ENCODE measurements at places on chromosomes 13 and 19.

DNA sequence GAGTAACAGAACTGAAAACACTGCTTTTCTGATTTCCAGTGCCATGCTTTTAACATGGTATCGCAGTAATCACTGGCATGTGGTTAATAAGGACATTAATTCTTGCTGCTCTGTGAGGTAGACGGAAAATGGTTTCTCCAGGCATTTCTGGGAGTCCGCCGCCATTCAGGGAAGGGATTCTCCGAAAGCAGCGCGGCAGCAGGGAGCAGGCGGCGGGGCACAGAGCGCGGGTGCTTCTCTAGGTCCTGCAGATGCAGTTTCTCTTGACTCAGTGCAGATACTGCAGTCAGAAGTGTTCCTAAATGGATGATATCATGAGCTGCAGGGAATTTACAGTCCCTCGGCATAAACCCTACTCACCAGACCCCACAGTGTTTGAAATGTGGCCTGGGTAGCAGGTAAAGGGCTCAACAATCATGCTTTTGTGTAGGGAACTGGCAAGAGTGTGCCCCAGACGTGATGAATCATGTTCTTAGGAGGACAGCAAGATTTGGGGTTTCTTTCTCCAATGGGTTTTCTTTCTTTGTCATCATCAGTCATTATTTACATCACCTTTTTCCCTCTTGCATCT, 338.6 kb upstream of the ARGLU1 start:
- no peak for DNase-seq

- peak; percentile 11 for DNase-seq
These were observed 962.3 kb downstream of the EFNB2 start for GRCh38 chr13:105573136-105573535.

GRCh38 chr13:54636231-54636630, 1607.6 kb downstream of the OLFM4 start:
- DNase-seq: no peak

DNA sequence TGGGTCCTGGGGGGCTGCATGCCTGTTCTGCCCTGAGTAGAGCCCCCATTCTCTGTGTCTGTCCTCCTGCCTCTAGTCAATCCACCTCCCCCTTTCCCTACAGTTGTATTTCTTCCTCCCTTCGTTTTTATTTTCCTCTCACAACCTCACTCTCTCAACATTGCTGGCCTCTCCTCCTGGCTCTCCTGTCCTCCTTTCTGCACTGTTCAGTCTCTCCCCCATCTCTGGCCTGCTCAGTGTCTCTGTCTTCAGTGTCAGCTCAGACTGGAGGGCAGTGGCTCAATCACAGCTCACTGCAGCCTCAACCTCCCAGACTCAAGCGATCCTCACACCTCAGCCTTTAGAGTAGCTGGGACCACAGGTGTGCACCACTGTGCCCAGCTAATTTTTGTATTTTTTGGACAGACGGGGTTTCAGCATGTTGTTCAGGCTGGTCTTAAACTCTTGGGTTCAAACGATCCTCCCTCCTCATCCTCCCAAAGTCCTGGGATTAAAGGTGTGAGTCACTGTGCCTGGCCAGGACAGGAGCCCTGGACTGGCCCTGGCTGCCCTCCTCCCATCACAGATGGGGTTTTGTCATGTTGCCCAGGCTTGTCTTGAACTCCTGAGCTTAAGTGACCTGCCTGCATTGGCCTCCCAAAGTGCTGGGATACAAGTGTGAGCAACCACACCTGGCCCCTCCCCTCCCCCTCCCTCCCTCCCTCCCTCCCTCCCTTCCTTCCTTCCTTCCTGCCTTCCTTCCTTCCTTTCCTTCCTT, 32.0 kb upstream of the IGFL1 start:
- no peak for DNase-seq

DNA sequence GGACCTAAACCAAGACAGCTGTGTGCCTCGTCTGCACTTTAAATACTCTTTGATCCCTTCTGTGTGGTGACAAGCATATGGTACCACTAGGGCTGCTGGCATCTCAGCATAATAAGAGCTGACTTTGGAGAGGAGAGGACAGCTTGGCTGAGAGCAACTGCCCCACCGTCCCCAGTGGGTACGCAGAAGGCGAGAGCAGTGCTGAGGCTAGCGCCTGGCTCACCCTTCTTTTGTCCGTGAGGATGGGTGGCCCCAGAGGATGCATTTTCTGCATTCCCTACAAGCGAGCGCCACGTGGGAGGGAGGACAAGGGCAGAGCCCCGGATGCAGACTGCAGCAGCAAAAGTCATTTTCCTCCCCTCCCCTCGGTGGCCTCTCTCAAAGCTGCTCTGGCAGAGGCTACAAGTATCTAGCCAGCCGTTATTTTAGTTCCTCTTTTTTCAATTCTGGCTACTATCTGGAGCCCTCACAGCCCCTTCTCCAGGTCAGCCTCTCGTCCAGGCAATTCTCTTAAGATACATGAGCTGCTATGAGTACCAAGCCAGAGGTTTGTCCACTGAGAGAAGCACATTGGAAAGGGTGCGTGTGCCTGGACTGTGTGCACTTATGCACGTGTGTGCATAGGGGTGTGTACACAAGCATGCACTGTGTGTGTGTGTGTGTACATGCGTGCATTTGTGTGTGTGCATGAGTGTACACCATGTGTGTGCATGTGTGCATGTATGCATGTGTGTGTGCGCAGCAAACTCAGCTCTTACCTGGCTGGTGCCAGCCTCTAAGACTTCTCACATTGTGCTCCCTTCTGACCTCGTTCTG, 51.3 kb downstream of the RAB20 start:
- peak; percentile 24 for DNase-seq

DNA sequence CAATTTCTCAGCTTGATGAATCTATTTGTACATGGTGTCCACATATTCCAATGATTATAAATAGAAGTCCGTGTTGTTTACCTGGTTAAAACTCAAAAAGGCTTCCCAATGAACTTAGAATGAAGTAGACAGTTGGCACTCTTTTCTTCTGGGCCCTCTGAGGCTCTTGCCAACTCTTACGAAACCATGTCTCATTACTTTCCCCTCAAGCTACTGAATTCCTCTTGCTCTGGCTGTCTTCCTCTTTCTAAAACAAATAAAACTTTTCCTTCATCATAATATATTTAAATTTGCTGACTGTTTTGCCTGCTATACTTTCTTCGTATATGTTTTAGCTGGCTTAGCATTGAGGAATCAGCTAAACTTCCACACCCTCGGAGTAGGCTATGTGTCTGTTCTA, 139.7 kb downstream of the SLITRK6 start:
- DNase-seq: peak; percentile 6

DNA sequence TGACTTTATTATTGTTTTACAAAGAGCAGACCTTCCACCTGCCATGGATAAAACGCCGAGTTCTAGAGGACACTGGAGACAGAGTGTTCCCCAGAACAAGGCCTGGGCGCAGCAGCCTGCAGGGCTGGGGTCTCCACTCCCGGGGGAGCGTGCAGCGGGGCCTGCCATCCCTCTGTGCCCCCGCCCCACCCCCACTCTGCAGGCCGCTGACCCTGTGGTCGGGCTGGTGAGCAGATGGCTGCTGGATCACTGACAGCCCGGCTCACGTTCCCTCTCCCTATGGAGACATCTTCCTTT, 8.6 kb upstream of the PTBP1 start:
- DNase-seq: no peak

- no peak for DNase-seq
These were observed 11.6 kb upstream of the ATP8B3 start for GRCh38 chr19:1823539-1824251.
